ENCODE measurements at places on chromosomes 2 and 18.

- no peak for DNase-seq
Observed at GRCh38 chr2:217833439-217833838, 169.4 kb downstream of the TNS1 start.

DNA sequence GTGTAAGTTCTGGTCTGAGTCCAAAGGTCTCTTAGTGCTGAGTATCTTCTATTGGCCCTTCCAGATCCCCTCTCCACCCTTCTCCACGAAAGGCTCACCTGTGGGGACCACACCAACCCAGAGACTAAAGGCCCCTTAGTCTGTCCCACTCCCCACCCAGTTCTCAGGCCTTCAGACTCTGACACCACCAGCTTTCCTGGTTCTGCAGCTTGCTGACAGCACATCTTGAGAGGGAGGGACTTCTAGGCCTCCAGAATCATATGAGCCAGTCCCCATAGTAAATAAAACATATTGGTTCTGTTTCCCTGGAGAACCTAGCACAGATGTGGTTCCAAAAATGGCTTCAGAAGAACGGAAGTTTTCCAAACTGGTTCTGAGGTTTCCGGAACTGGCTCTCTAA is 38.5 kb upstream of the KLF11 start:
- DNase-seq = no peak

GRCh38 chr18:44895176-44895798 is 214.6 kb downstream of the SETBP1 start:
- DNase-seq = no peak

DNA sequence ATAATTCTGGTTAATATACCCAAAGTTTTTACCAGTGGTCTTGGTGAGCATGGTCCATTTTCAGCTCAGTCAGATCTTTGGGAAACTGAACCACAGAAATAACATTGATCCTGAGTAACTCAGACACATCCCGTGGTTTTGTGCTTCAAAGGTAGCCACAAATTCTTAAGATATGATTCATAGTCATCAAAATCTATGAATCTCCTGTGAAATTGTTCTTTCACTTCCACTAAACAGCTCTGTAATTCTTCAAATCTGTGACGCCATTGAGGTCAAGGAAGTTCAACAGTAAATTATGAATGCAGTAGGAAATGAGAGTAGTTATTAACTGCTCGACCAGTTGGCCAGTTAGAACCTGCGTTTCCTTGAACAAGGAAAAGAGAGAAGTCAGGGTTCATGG is 147.3 kb downstream of the IRS1 start:
- peak; percentile 25 for DNase-seq

DNA sequence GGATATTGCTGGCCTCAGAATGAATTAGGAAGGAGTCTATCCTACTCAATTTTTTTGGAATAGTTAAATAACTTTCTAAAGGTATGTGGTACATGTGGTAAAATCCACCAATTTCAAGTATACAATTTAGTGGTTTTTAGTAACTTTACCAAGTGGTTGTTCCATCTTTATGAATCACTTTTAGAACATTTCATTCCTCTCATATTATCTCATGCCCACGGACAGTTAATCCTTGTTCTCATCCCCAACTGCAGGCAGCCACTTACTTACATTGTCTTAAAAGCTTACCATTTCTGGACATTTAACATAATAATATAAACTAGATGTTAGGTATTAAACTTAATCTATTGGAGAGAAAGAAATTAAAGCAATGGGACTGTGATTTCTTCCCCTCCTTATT is 146.3 kb upstream of the ZC3H15 start:
- DNase-seq = no peak

- DNase-seq = no peak
Observed at GRCh38 chr2:65402323-65402722, 30.1 kb downstream of the SPRED2 start.

- DNase-seq = no peak
Observed at GRCh38 chr2:9681427-9681817, 50.6 kb upstream of the YWHAQ start.

DNA sequence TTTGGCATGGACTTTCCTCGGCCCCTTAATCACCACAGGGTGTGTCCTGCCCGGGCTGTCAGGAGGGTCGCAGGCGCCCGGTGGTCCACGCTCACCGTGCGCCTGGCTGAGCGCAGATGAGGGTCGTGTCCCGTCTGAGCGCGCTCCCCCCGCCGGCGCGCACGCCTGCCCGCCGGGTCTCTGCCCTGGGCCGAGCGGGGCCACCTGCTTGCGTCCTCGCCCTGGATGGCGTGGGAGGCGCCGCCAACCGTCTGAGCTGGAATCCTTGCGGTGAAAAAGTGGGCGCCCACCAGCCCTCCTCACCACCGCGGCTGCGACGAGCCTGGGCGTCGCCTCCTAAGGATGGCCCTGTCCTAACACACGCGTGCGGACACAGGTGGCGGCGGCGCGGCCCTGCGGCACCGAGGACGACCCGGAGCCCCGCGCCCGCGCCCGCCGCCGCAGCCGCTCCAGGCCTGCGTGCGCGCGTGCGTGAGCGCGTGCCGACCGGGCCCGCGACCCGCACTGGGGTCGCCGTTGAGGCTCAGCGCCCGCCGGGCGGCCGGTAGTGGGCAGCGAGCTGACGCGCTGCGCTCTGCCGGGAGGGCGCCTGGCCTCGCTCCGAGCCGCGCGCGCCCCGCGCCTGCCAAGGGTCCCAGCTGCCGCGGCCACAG is 126.6 kb downstream of the ARHGEF4 start:
- DNase-seq = no peak

GRCh38 chr2:99389371-99389770 is 52.2 kb downstream of the EIF5B start:
- DNase-seq = peak; percentile 2

DNA sequence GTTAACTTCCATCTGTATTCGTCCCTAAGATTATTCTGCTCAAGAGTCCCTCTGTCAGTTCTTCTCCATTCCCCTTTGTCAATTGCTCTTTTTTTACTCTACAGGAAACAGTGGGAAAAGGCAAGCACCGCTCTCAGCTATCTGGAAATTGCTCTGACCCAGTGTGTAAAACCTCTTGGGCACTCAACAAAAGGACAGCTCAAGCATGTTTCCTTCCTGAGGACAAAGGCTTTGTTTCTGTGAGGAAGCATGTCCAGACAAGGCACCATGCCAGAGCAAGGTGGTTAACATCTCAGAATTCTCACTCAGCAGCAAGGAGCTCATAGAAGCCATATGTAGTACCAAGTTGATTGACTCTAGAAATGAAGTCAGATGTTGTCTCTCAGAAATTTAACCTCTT is 735.6 kb downstream of the TSN start:
- no peak for DNase-seq

DNA sequence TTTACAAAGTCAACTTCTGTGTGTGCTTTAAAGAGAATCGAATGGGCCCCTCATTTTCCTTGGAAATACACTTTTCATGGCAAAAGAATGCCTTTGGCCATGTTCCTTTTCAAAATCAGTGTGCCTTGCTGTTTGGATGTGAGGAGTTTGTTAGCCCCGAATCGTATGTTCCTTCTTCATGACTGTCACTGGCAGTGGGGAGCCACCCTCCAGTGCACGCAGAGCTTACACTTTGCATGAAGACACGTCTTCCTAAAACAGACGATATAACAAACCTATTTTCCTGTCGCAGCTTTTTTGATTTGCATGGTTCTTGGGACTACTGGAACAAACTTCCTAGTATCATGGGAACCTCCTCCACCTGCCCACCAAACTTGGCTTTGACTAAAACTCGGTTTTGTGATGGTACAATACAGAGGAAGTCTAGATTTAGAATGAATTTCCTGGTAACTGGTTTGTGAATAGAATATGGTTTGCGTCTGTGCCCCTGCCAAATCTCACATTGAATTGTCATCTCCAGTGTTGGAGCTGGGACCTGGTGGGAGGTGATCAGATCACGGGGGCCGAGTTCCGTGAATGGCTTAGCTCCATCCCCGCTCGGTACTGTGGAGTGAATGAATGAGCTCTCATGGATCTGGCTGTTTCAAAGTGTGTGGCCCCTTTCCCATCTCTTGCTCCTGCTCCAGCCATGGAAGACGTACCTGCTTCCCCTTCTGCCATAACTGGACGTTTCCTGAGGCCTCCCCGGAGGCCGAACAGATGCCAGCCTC is 194.9 kb downstream of the TWIST2 start:
- no peak for DNase-seq

GRCh38 chr2:33929467-33929866 is 330.4 kb upstream of the FAM98A start:
- DNase-seq = no peak

GRCh38 chr18:61829108-61829507 is 63.7 kb downstream of the RNF152 start:
- DNase-seq = no peak

DNA sequence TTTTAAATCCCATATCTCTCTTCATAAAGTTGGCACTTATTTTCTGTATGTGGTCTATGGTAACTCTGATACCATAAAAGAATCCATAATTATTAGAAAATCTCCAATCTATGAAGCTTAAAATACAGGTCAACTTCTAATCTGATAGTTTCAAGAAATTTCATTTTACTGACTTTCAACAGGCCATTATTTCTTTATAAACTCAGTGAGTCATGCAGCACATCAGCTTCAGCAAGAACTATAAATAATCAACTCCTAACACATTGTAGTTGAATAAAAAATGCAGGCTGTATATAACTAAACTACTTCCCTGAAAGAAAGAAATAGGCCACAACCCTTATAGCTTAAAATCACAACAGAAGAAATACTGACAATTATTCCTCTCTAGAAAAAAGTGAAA is 204.3 kb upstream of the CCDC150 start:
- no peak for DNase-seq

- no peak for DNase-seq
Observed at GRCh38 chr18:46152436-46152807, 48.2 kb downstream of the HAUS1 start.

DNA sequence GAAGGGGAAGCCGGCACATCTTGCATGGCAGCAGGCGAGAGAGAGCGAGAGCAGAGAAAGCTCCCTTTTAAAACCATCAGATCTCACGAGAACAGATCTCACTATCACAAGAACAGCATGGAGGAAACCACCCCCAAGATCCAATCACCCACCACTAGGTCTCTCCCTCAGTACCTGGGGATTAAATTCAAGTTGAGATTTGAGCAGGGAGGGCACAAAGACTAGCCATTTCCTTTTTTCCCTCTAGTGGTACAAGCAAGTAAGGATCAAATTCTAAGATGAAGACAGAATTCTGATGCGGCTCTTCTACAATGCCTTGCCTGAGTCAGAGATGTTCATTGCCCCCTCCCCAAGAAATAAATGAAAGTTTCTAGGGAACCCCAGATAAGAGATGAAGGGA is 45.6 kb upstream of the ANKRD44 start:
- DNase-seq = no peak

GRCh38 chr2:196808083-196808665 is 981 bp downstream of the C2orf66 start:
- no peak for DNase-seq
